CD8-positive, alpha-beta memory T cell (primary cell): ENCODE measurements at places on chromosomes 12 and 14. TPM values are rescaled to one million over a fixed set of nuclear protein-coding genes. Genes with fewer than 3 reads are reported as not detected.

DNA sequence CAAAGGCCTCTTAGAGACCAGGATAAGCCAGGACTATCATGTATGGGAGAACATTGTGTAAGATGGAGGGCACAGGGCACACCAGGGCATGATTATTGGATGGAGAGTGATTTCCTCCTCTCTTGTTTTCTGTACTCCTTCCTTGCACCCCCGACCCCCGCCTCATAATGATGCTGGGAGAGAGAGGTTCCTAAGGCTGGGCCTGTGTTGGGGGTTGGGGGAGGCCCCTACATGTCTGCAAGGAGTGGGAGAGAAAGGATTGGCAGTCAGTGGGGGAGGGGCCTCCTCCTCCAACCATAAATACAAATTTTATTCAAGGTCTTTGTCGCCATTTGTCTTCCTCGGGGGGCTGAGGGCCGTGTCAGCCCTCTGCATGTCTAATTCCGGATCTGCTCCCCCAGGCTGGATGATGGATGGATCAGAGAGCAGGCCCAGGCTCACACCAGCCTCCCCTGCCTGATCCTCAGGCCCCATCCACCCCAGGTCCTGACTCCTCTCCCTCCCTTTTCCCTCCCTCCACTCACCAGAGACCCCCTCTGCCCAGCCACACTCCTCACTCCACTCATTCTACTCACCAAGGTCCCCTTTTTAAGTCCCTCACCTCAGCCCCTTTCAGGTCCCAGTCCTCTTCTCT, 2.0 kb upstream of the C1QL4 start:
- peaks cover 31% of the 10 kb centered on the region for H3K4me1 ChIP-seq
- H3K36me3 ChIP-seq, result no peaks in the 10 kb centered on the region
- no peak for DNase-seq
- peaks cover 36% of the 10 kb centered on the region for H3K27me3 ChIP-seq
- H3K4me3 ChIP-seq, result no peak overlapping the region

GRCh38 chr12:41476499-41477439, 288.6 kb downstream of the PDZRN4 start:
- H3K4me3 ChIP-seq, result no peak overlapping the region
- no peaks in the 10 kb centered on the region for H3K27me3 ChIP-seq
- H3K36me3 ChIP-seq, result no peaks in the 10 kb centered on the region
- H3K4me1 ChIP-seq, result no peaks in the 10 kb centered on the region
- no peak for DNase-seq
- no peak overlapping the region for H3K27ac ChIP-seq

GPR135 gene
- polyA plus RNA-seq, result 0.64 TPM

TSHR gene
- polyA plus RNA-seq, result not detected

ENO2 gene
- 36.4 TPM for polyA plus RNA-seq
